Liver (tissue), 10 donors: ENCODE measurements at places on chromosomes 6 and 20.
A peak's percentile ranks its signal among the peaks of the same experiment; 100 is the strongest.

DNA sequence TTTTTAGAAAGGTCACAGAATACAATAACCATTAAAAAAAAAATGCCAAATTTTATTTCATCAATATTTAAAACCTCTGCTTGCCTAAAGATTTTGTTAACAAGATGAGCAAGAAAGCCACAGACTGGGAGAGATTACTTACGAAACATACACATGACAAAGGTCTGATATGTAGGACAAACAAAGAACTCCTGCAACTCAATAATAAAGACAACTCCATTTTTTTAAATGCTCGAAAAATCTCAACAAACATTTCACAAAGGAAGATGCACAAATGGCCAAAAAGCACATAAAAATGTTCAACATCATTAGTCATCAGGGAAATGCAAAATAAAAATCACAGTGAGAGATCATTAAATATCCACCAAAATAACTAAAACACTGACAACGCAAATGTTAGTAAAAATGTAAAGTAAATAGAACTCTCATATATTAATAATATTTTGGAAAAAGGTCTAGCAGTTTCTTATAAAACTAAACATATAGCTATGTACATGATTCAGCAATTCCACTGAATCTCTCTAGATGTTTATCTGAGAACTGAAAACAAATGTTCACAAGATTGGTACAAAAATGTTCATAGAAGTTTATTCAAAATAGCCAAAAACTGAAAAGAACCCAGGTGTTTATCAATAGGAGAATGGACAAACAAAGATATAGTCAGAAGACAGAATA is 10.3 kb downstream of the STK38 start:
- no peak for DNase-seq

DNA sequence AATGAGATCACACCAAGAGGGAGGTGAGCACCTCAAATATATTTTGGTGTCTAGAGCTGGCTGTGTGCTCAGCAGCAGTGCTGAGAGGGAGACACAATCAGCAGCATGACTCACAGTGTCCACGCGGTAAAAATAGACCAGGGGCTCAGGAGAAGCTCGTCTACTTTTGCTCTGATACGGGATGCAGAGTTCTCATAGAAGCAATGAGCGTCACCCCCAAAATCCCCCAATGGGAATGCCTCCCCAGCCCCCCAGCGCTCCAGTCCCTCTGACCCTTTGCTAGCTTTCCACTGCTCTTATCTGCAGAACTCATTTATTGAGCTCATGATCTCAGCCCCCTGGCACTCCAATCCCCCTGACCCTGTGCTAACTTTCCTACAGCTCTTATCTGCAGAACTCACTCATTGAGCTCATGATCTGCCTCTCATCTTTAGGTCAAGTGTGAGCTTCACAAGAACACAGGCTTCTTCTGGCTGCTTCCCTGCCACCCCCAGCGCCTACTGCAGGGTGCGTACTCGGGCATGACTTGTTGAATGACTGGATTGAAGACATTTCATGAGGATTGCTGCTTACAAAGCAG is 34.0 kb downstream of the SYNDIG1 start:
- no peak for DNase-seq

DNA sequence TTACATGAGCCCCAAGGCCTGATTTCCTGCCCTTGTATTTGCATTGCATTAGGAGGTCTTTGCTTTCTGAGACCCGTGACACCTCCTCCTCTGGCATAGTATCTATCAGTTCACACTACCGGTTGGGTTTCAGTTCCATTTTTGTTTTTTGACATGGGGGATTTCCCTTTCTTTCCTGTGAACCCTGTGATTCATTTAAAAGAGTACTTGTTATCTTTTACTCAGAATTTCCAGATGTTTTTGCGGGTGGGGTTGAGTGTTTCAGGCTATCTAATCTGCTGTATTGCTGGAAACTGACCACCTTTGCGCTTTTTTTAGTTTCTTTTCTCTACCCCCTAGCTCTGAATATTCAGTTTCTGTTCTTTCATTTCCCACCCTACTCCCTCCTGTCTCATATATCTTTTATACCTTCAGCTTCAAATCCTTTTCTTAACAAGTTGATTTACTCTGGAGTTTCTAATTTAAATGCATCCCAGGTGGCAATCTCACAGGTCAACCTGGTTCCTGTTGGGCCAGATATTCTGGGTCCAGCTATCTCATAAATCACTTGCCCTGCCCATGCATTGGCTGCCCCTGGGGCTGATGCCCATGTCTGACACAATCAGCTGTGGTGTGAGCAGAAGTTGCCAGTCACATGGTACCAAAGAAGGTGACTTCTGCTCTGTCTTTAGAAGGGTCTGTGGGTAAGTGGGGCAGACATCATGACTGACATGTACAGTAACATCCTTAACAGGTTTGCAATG is 14.3 kb upstream of the NCOA3 start:
- DNase-seq, result no peak

DNA sequence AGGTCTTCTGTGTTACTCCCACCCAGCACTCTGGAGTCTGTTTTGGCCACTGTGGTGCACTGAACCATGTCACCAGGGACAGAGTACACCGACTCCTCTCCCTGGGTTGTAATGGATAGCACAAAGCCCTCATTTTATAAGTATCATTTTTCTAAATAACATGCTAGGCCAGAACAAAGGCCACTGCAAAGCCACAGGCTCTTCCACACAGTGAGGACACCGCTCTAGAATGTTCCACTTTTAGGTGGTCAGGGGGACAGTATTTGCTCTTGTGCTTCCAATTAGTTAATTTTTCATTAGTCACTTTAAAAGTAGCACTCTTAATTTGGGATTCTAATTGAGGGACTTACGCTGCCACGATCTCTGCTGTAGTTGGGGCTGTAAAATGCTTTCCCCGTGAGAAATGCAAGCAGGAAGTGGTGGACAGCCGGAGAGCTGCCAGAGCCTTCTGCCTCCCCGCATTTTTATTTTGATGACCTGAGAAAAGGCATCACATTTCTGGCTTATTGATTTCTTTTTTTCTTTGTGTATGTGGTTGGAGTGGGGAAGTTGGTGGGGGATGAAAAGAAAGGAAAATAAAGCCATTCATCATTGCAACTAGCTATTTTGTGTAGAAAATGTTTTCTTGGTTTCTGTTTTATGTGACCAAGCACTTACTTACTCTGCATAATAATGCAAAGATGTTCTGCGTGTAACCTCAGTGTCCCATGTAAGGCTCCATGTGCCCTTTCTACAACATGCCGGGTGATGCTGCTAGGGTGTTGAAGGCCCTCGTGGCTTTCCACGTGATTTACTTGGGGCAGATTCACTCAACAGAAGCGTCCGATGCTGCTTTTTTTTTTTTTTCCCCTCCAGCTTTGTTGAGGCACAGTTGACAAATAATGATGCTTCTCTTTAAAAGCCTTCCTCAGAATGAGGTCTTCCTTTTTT is 195.9 kb downstream of the SASH1 start:
- no peak for DNase-seq

GRCh38 chr6:142763205-142763604 is 181.8 kb downstream of the HIVEP2 start:
- DNase-seq, result no peak

- no peak for DNase-seq
Observed at GRCh38 chr6:127517693-127518092, 1.4 kb downstream of the MTCL3 start.

GRCh38 chr6:159193923-159194322 is 24.7 kb downstream of the FNDC1 start:
- DNase-seq, result no peak

GRCh38 chr20:16020971-16021370 is 552.3 kb downstream of the KIF16B start:
- no peak for DNase-seq

DNA sequence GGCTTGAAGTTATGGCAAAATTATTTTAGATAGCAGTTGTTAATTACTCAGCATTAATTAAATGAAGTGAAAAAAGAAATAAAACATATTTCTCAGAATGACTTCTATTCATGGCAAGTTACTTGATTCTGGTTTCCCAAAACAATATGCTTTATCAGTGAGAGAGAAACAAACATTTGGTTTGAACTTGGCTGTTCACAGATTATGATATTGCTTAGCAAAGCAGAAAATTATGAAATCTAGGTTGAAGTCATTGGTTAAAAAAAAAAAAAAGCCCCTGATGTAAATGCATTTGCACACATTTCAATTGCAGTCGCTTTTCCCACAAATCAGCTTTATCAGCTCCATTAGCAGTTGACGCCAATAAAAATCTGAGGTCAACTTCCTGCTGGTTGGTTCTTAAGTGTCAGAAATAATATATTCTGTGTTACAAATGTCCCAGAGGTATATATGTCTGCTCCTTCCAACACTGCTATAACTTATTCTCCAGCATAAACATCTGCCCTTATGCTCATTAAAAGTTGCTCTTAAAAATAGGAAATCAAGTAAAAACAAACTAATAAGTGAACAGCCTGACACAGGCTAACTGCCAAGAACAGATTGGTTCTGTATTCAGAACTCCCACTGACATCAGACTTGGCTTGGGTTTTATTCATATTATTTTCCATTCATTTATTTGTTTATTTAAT is 275.4 kb downstream of the PHF3 start:
- no peak for DNase-seq

DNA sequence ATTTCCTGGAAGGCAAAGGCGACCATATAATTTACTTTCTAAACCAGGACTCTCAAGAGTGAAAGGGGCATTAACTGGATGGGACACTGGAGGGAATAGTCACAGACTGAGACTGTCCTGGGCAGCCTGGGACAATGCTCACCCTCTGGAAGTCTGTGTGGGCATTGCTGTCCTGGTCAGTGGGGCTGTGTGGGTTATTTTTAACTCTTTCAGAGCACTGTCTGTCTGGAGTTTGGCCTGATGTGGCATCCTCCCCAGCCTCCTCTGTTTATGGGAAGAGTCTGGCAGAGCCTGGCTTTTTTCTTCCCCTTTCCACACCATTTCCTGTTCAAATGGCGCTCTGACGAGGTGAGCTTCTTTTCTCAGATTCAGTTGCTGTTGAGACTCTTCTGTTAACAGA is 11.7 kb downstream of the DAAM2 start:
- DNase-seq, result no peak

- DNase-seq, result no peak
Observed at GRCh38 chr6:144160431-144161005, 10.2 kb downstream of the STX11 start.

- no peak for DNase-seq
Observed at GRCh38 chr6:37130704-37131103, 39.2 kb upstream of the PIM1 start.

- no peak for DNase-seq
Observed at GRCh38 chr6:43887340-43887858, 117.4 kb downstream of the VEGFA start.

DNA sequence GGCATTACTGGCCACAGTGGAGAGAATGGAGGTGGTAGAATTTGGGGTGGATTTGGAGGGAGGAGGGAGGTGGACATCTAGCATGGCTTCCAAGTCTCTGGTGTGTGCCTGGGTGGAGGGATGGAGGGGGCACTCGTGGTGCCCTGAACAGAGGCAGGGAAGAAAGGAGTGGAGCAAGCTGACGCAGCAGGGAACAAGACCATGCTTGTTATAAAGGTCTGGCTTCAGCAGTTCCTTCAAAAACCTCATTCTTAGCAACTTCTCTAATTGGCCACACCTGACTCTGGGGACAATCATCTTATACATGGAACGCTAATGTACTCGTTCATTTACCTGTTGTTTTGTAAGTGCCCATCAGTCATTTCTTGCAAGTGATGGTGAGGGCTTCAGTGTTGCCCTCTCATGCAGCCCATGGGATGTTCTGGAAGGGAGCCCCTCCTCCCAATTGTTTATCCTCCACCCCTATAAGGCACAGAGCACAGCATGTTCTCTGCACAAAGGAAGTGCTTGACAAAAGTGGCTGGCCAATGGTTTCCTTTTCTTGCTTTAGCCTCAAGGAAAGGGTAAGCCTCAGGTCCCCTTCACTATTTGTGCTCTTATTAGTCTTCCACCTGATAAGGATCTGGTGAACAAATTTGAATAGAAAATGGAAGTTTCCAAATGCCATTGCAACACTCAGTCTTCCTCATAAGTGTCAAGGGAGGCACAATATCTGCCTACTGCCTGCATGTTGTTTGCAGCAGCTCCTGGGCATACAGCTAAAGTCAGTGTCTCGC is 39.3 kb downstream of the GFOD1 start:
- DNase-seq, result no peak

- DNase-seq, result no peak
Observed at GRCh38 chr6:104421650-104422049, 438.1 kb downstream of the HACE1 start.

DNA sequence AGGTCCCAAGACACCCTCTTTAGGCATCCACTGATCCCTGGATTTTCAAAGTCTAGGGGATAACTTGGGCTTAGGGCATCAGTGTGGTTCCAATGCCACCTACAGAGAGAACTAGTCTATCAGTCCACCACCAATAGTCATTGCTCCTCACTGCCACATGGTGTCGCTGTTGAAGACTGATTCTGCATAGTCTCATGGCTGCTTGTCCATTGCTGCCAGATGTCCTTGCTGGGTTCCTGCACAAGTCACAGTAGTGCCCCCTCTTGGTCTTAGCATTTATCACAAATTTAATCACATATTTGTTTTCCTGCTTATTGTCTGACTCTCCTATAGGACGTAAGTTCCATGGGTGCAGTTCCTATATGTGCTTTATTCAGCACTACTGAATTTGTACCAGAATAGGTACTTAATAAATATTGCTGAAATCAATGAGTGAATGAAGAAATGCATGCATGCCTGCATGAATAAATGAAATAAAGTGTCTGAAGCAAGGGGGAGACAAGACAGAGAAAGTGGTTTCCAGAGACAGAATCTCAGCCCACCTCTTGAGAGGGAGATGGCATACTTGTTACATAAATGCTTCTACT is 45.9 kb upstream of the RALY start:
- DNase-seq, result peak; percentile 50

- DNase-seq, result no peak
Observed at GRCh38 chr6:83167726-83168278, 25.3 kb downstream of the PGM3 start.

DNA sequence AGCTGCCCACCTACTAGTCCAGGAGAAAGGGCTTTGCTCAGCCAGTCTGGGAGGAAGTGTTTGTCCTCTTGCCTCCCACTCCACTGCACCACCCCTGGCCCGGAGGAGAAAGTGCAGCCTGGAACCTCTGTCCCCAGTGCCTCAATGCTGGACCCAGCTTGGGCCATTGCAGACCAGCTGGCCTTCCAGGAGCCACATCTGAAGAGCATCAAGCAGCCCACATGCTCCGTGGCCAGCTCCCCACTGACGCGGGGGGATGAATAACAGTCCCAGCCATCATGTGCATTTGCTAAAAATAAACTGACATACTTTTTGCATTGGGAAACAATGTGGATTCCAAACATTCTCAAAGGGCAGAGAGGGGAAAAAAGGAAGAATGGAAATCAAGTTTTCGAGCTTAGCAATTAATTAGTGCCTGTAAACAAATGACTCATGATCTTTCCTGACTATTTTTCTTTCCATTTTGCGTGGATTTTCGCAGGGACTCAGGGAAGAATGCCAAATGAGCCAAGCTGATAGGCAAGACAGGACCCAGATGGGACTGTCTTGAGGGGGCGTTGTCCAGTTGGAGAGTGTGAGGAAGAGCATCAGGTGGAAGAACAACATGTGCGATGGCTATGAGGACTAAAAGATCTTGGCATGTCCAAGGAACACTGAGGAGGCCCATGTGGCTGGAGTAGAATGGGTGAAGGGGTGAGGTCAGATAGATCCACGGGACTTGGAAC is 34.1 kb downstream of the CEBPB start:
- no peak for DNase-seq
